IPS DF 6.9 (cell line): ENCODE measurements at places on chromosomes 7 and 10.

DNA sequence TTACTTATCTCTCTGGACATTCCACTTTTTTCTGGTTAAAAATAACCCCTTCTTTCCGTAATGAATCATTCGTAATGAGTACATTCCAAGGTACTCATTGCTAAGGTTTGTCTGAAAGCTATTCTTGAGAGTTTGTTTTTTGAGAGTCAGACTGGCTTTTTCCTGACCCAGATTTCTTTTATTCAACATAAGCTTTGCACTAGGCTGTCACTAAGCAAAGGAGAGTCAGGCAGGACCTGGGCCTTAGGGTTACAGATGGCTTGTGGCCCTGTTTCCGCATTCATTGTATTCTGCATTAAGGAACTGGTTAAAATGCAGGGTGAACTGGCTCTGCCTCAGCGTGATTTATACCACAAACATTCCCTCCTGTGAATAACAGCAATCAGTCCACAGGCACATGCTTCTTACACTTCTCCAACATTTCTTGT is 84.1 kb downstream of the POM121L12 start:
- no peak for DNase-seq

GRCh38 chr10:1604246-1604645 is 133.1 kb downstream of the ADARB2 start:
- no peak for DNase-seq

- no peak for DNase-seq
Measured at GRCh38 chr7:36286226-36286625, 103.4 kb upstream of the ANLN start.

DNA sequence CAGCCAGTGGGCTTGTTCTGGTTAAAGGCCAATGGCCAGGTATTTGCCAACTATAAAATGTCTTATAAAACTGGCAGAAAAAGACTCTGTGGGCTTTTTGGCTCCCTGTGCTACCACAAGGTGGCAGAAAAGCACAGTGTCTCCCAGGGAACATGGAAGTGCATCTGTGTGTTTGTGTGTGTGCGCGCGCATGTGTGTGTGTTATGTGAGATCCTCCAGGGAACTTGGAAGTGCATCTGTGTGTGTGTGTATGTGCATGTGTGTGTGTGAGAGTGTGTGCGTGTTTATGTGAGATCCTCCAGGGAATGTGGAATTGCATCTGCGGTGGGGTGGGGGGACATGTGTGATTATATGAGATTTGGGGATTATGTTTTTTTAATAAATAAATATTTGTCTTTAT is 30.2 kb upstream of the ABI1 start:
- DNase-seq = peak; percentile 58

- no peak for DNase-seq
Measured at GRCh38 chr10:98394851-98395440, 20.0 kb downstream of the PYROXD2 start.

- DNase-seq = no peak
Measured at GRCh38 chr10:227014-227413, 91.8 kb downstream of the ZMYND11 start.

DNA sequence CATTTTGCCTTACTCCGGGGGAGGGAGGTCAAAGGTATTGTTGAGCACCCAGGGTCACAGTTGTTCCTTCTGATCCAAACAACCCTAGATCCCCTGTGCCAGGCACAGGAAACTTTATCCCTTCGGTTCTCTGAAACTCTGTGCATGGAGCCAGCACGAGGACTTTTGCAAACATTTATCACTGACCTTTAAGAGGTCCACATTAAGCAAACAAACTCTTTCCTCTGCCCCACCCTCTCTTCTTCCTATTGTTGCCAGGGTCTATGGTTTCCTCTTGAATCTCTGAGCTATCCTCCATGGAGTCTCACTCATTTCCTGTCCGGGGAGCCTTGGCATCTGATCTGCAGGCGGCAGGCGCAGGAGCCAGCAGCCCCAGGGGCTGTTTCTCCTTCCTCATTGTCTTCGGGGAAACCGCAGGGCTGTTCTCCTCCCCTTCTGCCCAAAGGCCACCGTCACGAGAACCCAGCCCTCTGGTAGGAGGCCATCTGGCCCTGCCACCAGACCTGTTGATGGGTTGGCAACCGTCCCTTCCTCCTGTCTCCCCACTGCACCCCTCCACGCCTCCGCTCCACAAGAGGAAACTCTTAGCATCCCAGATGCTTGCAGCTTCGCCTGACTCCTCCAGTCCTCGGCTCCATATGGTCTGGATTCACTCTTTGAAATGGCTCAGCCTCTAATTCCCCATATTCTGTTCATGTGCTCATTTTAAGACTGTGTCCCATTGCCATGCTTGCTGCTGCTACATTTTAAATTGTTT is 327.3 kb upstream of the NRP1 start:
- DNase-seq = no peak

- DNase-seq = no peak
Measured at GRCh38 chr7:151020231-151020630, 4.1 kb downstream of the ATG9B start.

- no peak for DNase-seq
Measured at GRCh38 chr7:110130669-110131068, 960.3 kb upstream of the LRRN3 start.

DNA sequence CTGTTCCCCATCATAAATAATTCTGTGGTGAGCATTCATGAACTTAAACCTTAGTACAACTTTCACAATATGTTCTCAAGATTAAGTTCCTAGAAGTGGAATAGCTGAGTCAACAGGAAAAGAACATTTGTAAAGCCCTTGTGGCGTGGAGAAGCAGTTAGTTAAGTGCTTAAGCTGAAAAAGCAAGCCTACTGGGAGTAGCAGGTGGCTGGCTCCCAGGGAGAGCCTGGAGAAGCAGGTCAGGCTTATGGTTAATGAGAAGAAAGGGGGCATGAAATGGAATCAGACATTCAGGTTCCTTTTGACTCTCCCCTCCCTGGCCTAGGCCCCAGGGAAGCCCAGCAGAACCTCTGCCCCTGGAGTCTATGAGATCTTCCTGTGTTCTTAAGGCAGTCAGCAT is 35.3 kb downstream of the VSTM4 start:
- DNase-seq = no peak

DNA sequence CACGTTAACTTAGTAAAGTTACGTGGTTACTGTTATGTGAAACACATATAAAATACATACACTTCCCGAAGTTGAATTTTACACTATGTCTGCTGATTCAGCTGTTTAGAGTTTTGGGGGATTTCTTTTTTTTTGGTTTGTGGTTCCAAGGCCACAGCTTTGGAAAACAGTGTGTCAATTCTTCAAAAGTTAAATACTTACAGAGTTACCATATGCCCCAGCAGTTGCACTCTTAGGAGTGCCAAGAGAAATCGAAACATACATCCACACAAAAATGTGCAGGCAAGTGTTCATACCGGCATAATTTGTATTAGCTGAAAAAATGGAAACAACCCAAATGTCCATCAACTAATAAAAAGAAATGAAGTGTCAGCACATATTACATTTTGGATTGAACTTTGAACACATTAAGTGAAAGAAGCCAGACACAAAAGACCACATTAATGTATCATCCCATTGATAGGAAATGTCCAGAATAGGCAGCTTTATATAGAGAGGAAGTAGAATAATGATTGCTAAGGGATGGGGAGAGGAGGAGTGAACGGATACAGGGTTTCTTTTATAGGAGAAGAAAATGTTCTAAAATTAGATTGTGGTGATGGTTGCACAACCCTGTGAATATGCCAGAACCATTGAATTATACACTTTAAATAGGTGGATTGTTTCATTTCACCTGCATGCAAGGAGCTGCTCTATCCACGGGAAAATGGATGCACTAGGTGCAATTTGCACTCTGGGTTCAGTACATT is 17.6 kb downstream of the APBB1IP start:
- DNase-seq = no peak

GRCh38 chr7:96320442-96320841 is 1.5 kb downstream of the SLC25A13 start:
- DNase-seq = no peak

DNA sequence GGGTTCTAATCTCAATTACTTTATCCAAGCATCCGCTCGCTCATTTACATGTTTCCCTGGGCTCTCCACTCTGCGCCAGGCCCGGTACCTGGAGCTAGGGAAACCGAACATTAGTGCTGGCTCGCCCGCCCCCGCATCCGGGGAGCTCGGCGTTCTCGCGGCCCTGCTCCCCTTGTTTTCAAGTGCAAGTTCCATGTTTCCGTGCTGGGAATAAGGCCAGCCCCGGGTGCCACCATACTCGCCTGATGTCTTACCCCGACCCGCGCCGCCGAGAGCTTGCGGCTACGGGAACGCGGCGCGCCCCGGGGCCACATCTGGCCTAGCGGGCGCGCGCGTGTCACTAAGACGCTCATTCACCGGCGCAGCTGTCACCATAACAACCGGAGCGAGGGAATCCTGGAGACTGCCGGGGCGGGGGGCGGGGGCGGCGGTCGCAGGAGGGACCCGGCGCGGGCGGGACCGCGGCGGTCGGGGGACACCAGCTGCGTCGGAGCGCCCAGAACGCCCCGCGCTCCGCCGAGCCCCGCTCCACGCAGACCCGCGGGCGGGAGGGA is at the start of gene NEURL1:
Gene NEURL1 (plus strand): TSS at position 344 of the 554 bp plus-strand sequence. CDS start 683 bp downstream, outside the sequence.
- no peak for DNase-seq

- DNase-seq = no peak
Measured at GRCh38 chr7:134395604-134396003, 63.3 kb downstream of the AKR1B1 start.

GRCh38 chr7:81676105-81676811 is 93.6 kb downstream of the HGF start:
- DNase-seq = no peak

DNA sequence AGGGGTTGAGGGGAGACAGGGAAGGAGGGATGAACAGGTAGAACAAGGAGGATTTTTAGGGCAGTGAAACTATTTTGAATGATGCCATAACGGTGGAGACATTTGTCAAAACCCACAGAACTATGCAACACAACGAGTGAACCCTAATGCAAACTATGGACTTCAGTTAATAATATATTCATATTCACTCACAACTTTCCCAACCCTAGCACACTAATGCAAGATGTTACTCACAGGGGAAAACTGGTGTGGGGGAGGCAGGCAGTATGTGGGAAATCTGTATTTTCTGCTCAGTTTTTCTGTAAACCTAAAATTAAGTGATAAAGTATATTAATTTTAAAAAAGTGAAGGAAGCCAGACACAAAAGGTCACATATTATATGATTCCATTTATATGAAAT is 17.3 kb downstream of the GNA12 start:
- no peak for DNase-seq

DNA sequence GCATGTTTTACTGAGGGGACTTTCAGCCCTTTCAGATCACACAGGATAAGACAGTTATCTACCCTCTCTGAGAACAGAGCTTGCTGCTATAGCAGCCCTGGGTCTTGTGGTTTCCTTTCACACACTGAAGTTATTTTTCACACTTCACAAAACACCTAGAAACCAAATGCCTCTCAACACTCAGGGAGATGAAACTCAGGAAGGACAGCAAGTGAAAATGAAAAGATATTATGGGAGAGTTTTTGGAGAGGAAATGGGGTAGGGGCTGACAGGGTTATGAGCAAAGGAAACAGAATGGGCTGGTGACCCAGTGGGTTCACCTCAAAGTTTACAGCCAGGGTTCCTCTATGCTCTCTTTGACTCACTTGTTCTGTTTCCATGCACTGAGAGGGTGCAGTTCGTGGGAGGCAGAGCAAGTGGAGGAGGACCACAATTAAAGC is 17.0 kb upstream of the GIMAP2 start:
- no peak for DNase-seq

DNA sequence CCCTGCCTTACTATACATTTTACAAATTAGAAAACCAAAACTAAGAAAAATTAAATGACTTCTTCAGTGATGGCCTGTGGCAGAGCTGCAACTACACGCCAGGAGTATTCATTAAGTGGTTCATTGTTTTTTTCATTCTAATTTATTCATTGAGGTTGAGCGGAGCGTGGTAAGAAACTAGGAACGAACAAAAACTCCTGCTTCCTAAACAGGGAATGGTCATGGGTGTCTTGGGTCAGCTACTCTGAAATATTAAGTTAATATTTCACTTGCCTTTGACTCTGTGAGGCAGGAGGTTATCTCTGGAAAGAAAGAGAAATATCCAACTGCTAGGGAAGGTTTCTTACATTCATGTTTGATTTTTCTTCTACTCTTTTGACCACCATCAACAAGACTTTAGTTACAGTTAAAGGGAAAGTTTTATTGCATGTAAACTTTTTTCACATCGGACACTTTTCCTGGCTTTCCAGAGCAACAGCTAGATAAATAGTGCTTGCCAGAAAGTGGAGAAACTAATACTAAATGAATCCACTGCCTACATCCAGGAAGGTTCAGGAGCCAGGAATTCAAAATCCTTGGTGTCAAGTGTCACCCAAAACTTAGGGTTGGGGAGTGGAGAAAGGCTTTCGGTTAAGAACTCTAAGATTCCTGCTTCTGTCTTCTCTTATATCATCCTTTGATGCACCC is 896 bp upstream of the GNG11 start:
- DNase-seq = no peak

GRCh38 chr7:20697351-20697750 is 81.9 kb downstream of the ABCB5 start:
- no peak for DNase-seq

DNA sequence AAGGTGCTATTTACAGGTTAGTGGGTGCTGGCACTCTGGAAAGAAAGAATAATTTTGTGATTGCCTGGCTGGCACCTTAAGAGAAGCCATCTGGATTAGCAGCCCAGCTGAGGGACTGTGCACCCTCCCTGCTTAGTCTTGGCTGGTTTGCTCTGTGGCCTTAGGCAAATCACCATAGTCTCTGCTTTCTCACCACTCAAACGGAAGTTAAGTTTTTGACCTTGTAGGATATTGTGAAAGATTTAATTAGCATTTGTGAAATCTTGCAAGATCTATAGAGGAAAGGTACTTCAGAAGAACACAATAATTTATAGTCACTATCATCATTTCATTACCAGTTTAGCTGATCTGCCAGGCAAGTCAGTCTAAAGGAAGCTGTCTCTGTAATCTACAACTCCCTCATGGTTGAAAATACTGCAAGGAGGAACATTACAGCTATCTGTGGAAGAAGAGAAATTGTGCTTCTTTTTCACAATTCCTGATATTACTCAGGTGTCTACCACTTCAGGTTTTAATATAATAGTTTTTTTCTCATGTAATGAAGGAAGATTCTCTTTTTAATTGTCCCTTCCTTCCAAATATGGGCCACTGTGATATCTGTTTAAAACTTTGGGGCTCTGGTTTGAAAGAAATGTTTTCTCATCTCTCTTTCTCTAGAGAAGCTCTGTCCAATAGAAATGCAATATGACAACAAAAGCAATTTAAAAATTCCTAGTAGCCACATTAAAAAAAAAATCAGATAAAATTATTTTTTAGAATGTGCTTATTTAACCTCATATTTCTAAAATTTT is 219.6 kb downstream of the PTEN start:
- DNase-seq = no peak
